CD4-positive, alpha-beta T cell treated with Interleukin-4 for 4 hours (primary cell): ENCODE measurements at places on chromosomes 13 and 19.

- DNase-seq = no peak
Observed at GRCh38 chr13:20814224-20814910, 40.6 kb upstream of the EEF1AKMT1 start.

DNA sequence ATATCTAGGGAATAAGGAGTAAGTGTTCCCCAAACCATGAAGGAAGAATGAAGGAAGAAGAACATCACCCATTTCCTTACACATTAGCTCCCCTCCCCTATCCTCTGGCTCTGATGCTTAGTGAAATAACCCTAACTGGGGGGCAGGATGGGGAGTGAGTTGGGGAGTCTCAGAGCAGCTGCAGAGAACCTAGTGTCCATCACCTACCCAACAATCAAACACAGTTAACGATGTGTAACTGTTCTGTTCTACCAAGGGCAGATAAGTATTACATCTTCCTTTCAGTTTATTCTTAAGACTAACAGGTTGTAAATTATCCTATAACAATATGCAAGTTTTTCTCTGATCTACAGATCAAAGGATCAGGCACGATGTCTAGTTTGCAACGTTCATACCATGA is 12.8 kb downstream of the ELF1 start:
- no peak for DNase-seq

- DNase-seq = no peak
Observed at GRCh38 chr13:51240178-51240577, 18.0 kb downstream of the FAM124A start.

GRCh38 chr19:16944626-16945363 is 56.0 kb downstream of the F2RL3 start:
- no peak for DNase-seq

DNA sequence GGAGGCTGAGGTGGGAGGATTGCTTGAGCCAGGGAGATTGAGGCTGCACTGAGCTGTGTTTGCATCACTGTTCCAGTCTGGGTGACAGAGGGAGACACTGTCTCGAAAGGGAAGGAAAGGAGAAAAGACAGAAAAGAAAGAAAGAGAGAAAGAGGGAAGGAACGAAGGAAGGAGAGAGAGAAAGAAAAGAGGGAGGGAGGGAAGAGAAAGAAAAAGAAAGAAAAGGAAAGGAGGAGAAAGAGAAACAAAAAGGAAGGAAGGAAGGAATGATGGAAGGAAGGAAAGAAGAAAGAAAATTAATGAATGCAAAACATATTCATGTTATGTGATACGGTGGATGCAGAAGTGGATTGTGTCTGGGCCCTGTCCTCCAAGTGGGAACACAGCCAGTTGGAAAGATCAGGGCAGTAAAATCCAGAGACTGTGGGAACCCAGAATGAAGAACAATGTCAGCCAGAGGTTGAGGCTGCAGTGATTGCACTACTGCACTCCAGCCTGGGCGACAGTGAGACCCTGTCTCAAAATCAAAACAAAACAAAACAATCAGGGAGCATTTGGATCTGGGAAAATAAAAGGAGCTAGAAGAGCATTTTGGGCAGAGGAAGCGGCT is 6.2 kb downstream of the PHLDB3 start:
- no peak for DNase-seq

- no peak for DNase-seq
Observed at GRCh38 chr19:46383846-46384245, 29.5 kb downstream of the CCDC8 start.

DNA sequence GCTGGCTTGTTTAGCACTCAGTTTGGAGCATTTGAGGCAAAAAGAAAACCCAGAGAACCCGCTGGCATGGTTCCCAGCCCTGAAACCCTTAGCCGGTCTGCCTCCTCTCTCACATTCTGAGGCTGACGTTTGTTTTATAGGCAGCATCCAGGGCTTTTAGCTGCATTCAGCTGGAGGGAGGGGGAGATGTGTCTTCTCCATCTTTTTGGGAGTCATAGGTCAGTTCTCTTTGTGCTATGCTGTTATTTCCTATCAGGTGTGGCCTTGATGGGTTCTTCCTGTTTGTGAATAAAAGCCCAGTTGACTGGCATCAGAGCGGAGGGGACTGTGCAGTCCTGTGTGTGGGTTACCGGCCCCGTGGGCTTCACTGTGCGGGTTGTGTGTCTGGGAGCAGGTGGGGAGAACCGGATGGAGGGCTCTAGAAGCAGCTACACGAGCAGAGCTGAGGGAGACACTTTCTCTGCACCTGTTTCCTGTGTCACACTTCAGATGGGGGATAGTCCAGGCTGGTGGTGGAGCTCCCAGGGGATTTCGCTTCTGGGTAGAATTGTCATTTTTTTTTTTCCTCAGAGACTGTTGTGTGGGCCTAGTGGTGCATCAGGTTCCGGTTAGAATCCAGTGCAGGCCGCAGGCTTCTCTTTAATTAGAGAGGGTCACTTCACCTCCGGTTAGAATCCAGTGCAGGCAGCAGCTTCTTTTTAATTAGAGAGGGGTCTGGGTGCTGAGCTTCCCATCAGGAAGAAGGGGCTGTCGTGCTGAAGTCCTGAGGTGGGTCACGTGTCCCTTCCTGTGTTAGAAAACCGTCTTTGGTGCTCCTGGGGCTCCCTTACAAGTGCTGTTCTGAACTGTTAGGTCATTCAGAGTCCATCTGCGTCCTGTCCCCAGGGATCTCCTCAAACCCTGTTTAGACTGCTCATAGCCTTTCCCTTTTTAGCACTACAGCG is 69.6 kb downstream of the ARHGEF7 start:
- peak; percentile 25 for DNase-seq

GRCh38 chr13:83867708-83868107 is 14.6 kb downstream of the SLITRK1 start:
- DNase-seq = no peak

DNA sequence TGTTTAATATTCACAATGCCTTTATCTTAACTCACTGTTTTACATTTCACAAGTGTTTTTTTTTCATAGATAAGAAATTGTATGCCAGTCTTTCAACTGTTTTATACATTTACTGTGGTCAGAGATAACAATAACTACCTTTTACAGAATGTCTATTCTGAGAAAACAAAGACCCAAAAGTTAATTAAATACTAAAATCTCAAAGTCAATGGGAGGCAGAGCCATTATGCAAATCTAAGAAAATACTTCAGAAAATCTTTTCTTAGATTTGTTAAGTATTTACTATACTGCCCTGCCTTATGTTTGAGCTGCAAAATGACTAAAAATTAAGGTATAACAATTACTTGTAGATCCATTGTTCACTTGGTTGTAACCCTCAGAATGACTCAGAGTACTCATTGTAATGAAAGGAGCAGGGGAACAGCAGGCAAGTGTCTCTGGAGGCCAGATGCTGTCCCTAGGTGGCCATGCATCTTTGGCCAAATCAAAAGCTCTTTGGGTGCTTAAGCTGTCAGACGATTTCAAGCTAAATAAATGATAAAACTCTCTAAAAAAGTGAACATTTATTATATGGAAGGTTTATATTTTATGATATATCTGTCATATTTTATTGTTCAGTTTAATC is 770.1 kb upstream of the PCDH20 start:
- DNase-seq = no peak

DNA sequence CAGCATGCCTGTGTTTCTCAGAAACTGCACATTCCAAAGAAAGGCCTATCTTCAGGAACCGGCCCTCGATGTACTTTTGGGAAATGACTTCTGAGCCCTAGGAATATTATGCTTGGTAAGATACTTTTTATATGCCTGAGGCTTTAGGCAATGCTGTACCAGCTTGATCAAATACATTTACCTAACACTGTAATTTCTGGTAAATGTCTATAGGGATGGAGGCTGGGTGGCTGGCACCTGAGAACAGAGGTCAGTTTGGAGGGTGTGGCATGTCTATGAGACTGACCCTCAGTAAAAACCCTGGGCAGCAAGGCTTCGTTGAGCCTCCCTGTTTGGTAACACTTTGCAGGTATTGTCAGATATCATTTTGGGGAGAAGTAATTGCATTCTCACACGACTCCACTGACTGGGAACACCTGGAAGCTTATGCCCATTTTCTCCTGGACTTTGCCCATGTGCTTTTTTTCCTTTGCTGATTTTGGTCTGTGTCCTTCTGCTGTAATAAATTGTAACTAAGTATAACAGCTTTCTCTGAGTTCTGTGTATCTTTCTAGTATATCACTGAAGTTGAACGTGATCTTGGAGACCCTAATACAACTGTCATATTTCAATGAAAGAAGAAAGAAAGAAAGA is 1339.1 kb downstream of the OLFM4 start:
- DNase-seq = no peak

DNA sequence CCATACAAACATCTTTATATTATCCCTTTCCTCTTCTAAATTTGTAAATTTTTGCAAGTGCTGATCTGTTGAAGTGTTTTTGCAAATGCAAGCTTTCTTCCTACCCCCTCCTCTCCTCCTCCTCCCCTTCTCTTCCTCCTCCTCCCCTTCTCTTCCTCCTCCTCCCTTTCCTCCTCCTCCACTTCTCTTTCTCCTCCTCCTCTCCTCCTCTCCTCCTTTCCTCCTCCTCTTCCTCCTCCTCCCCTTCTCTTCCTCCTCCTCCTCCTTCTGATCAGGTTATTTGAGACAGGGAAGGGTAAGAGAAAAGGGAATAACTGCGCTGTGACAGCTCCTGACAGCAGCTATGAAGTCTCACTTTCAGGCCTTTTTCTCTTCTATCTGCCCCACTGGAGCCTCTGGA is 8.9 kb downstream of the TNFSF13B start:
- no peak for DNase-seq

DNA sequence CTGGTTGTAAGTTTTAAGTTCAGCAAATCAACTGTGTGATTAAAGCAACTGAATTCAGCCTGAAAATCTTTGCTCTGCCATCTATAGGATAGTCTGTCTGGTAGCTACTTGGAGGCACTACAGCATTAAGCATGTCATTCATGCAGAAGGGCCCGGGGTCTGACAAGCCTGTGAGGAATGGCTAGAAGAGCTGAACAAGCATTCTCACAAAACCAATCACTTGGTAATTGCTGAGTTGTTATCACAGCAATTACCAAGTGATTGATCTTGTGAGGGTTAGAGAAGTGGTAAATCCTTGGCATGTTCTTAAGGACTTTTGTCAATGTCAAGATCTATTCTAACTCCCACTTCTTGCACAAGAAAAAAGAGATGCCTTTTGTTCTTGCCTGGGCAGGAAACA is 356.1 kb downstream of the FGF14 start:
- no peak for DNase-seq

GRCh38 chr13:37381502-37381901 is 217.1 kb downstream of the POSTN start:
- DNase-seq = no peak

DNA sequence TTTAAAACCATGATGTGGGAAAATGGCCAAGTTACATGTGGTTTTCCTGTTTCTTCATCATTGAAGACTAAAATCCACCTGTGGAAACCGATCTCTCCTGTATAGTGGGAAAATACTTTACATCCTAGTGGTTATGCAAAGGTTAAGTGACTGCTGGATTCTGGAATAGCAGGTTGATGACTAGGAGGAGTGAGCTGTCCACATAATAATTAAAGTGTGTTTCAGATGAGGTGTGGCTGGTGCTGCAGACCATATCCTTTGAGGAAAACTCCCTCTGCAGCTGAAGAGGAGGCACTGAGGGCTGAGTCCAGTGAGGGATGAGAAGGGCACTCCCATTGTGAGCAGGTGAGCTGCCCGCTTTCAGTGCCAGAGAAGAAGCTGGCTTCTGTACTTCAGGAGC is 43.2 kb downstream of the DCLK1 start:
- no peak for DNase-seq

DNA sequence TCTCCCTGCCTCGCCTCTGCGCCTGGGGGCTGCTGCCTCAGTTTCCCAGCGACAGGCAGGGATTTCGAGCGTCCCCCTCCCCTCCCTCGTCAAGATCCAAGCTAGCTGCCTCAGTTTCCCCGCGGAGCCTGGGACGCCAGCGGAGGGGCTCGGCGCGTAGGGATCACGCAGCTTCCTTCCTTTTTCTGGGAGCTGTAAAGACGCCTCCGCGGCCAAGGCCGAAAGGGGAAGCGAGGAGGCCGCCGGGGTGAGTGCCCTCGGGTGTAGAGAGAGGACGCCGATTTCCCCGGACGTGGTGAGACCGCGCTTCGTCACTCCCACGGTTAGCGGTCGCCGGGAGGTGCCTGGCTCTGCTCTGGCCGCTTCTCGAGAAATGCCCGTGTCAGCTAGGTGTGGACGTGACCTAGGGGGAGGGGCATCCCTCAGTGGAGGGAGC is 722 bp upstream of the ICAM1 start:
- DNase-seq = peak; percentile 81

- DNase-seq = no peak
Observed at GRCh38 chr13:44765001-44765471, 188.9 kb upstream of the TSC22D1 start.

- no peak for DNase-seq
Observed at GRCh38 chr13:111034811-111035210, 80.3 kb upstream of the ARHGEF7 start.

DNA sequence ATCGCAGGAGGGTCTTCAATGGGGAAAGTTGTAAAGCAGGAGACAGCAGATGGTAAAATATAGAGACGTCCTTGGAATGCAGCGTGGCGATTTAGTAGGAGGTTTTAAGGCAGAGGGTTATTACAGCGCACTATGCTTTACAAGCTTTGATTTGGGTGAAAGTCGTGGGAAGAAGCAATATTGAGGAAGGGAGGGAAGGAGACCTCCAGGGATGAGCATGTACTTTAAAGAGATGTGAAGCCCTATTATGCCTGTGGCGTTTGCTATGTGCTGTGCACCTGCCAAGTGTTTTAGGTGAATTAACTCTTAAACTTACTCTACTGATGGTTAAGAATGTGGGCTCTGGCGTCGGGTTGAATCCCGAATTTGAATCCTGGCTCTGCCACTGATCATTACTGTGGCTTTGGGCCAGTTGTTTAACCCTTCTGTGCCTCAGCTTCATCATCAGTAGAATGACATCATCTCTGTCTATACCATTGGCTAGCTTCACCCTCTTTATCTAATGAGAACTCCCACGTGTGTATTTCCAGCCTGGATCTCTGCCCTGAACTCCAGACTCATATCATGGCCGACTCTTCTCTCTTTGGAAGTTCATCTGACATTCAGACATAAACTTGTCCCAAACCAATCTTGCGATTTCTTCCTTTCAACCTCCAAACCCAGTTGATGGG is 583 bp downstream of the CCDC61 start:
- no peak for DNase-seq

DNA sequence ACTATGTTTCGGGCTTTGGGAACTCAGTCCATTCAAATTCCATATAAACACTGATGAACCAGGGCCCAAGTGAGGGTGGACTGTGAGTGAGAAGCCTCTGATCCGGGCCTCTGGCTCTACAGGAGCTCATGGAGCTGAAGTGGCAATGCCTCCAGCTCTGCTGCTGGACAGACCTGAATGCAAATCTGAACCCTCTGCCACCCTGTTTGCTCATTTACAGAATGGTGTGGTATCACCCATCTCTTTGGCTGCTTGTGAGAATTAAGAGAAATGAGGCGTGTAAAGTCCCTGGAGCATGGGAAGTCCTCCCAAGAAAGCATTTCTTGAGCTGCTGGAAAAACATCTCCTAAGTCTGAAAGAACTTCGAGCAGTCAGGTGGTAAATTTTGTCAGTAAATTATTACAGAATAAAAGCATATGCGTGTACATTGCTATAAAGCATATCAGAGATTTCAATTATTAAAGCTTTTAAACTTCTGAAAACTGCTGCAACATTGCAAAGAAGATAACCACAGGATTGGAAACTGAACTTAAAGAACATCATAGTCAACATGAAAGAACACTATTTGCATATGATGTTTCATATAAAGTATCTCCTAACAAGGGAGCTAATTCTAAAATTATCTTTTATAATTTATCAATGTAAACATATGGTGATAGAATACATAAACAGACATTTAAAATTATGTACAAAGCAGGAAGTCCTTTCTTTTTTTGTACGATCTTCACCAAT is 369.0 kb downstream of the UQCRFS1 start:
- DNase-seq = no peak

GRCh38 chr19:19371059-19371458 is 34.4 kb upstream of the GATAD2A start:
- DNase-seq = no peak
